ENCODE measurements at places on chromosomes 1 and 21. TPM values are rescaled to one million over a fixed set of nuclear protein-coding genes. Genes with fewer than 3 reads are reported as not detected.

SPRR2F gene
- 0.76 TPM for total RNA-seq

DNA sequence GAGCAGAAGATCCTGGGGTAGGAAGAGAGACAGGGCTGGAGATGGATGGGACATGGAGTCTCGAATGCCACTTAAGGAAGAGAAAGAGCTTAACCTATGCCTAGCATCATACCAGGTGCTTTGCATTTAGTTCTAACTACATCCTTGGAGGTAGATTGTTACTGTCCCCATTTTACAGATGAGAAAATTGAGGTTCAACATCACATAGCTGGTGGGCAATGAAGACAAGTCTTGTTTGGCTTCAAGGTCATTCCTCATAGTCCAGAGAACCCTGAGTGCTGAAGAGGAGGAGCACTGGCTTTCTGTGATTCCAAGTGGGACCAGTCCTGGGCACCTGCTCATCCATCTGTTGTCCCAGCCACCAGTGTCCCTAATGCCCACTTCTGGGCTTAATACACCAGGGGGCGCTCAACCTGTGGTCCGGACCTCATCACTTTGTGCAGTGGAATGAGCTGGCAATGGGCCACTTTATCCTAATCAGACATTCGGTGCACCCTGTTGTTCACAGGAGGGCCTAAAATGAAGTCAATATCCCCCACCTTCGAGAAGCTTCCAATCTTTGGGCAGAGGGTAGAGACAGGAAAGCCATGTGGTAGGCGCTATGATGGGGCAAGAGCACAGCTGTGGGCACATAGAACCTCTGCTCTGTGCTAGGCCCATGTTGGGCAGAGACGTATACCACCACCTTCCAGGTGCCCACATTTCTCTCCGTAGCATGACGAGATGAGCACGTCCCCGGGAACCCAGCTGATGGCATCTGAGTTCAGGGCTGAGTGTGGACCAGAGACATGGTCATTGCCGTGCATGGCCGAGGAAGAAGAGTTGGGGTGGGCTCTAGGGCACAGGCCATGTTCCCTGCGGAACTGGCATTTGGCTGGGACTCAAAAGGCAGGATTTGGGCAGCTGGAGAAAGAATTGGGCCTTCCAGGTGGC is 9.2 kb downstream of the RPS6KA1 start:
- no peaks in the 10 kb centered on the region for H3K27me3 ChIP-seq
- no peak overlapping the region for H3K27ac ChIP-seq
- peaks cover 14% of the 10 kb centered on the region for H3K36me3 ChIP-seq
- DNase-seq = no peak

KANK4 gene
- not detected for total RNA-seq

RNF207 gene
- 14.4 TPM for total RNA-seq

ANKRD65 gene
- 4.7 TPM for total RNA-seq

MFSD2A gene
- 49.1 TPM for total RNA-seq

DNA sequence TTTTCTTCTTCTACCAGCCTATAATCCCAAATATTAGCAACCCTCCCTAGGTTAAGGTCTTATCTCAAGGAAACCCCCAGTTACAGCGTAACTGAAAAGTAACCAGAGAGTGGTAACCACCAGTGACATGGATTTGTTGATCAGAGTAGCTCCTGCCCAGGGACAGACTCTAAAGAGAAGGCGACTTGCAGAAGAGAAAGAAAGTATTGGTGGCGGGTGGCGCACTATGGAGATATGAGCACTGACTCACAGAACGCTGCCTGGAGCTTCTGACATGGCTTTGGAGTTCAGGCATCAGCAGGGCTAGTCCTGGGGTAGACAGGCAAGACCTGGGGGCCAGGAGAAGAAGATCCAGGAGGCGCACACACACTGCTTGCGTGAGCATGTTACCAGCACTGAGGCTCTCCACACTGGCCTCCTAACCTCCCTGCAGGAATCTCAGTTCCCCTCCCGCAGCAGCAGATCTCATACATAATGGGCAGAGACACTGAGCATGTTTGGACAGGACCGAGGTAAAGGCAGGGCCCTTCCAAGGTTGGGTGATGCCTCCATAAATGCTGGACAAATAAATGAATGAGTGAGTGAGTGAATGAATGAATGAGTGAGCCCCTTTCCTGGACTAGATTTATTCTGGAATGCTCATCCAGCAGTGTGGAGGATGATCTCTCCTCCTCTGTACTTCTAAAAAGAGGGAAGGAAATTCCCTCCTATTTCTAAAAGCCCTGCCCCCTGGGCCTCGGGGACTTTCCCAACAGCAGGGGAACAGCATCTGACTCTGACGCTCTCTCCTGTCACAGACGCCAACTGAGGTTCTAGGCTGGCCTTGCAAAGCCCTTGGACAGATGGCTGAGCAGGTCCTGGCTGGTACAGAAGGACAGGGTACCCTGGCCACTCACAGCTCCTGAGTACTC is 175.5 kb downstream of the CLIC6 start:
- DNase-seq = no peak
- H3K27me3 ChIP-seq = no peaks in the 10 kb centered on the region
- no peak overlapping the region for H3K4me3 ChIP-seq
- H3K36me3 ChIP-seq = no peaks in the 10 kb centered on the region

DOCK7 gene
- total RNA-seq = 56.5 TPM

- no peak overlapping the region for H3K27ac ChIP-seq
- no peaks in the 10 kb centered on the region for H3K36me3 ChIP-seq
- no peak for DNase-seq
Measured at GRCh38 chr1:245786948-245787347, 632.2 kb downstream of the KIF26B start.

GRCh38 chr1:87592156-87592555 is 263.5 kb downstream of the LMO4 start:
- H3K36me3 ChIP-seq = no peaks in the 10 kb centered on the region
- no peaks in the 10 kb centered on the region for H3K27me3 ChIP-seq
- no peak overlapping the region for H3K27ac ChIP-seq
- DNase-seq = no peak

RPTN gene
- total RNA-seq = 0.19 TPM

DNA sequence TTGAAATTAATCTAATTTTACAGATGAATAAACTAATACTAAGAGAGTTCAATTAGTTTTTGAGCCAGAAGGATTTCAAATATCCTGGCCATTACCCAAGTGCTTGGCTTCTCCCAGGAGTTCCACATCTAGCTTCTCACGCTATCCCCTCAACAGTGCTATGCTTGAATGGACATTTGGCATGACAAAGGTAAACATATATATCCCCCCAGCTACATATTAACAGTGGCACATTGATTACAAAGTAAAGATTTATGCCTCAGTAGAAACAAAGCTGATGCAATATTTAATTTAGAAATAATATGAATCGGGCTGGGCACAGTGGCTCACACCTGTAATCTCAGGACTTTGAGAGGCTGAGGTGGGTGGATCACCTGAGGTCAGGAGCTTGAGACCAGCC is 434.6 kb upstream of the PRMT6 start:
- no peak overlapping the region for H3K4me3 ChIP-seq
- DNase-seq = no peak
- H3K36me3 ChIP-seq = no peaks in the 10 kb centered on the region
- H3K27me3 ChIP-seq = no peaks in the 10 kb centered on the region
- no peak overlapping the region for H3K27ac ChIP-seq

GPR153 gene
- total RNA-seq = 8.2 TPM

GRCh38 chr1:199173356-199173755 is 534.5 kb downstream of the PTPRC start:
- DNase-seq = no peak
- H3K4me1 ChIP-seq = no peaks in the 10 kb centered on the region
- no peaks in the 10 kb centered on the region for H3K27me3 ChIP-seq
- no peaks in the 10 kb centered on the region for H3K36me3 ChIP-seq
- no peak overlapping the region for H3K27ac ChIP-seq

CAMK2N1 gene
- total RNA-seq = 12.8 TPM

- H3K4me3 ChIP-seq = no peak overlapping the region
- no peaks in the 10 kb centered on the region for H3K27me3 ChIP-seq
- H3K4me1 ChIP-seq = no peaks in the 10 kb centered on the region
- no peak overlapping the region for H3K27ac ChIP-seq
- DNase-seq = no peak
Measured at GRCh38 chr1:231315887-231316286, 21.8 kb downstream of the EXOC8 start.

DLGAP3 gene
- total RNA-seq = not detected

DNA sequence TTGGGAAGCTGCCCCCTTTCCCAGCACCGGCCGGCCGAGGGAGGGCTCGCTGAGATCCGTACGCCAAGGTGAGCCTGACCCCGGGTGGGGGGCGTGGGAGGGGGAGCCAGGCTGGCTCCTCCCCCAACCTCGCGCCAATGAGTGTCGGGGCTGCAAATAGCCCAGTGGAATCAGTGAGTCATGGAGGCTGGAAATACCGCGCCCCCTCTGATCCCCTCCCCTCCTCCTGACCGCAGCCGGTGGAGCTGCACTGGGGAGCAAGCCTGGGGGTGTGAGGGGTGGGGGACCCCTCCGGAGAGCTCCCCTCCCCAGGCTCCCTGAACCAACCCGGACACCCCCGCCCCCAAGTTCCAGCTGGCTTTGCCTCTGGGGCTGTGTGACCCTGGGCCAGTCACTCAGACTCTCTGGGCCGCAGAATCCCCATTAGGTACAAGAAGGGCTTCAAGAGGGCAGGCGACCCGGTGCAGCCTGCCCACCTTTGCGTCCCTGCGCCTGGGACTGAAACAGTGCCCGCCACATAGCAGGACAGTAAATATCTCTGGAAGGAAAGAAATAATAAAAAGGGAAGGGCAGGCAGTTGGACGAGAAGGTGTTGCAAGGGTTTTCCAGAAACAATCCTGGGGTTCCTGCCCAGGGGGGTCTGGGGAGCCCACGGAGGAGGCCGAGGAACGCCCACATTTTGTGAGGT is 4.5 kb downstream of the HSPB7 start:
- H3K27me3 ChIP-seq = no peaks in the 10 kb centered on the region
- H3K27ac ChIP-seq = peak overlapping the region; percentile 87
- no peaks in the 10 kb centered on the region for H3K36me3 ChIP-seq
- peak overlapping the region; percentile 36 for H3K4me3 ChIP-seq
- no peak for DNase-seq
- peaks cover 69% of the 10 kb centered on the region for H3K4me1 ChIP-seq

DDAH1 gene
- total RNA-seq = 6.1 TPM

- peak overlapping the region; percentile 84 for H3K27ac ChIP-seq
- DNase-seq = no peak
Measured at GRCh38 chr1:159946242-159947187, 1.1 kb upstream of the IGSF9 start.

DNA sequence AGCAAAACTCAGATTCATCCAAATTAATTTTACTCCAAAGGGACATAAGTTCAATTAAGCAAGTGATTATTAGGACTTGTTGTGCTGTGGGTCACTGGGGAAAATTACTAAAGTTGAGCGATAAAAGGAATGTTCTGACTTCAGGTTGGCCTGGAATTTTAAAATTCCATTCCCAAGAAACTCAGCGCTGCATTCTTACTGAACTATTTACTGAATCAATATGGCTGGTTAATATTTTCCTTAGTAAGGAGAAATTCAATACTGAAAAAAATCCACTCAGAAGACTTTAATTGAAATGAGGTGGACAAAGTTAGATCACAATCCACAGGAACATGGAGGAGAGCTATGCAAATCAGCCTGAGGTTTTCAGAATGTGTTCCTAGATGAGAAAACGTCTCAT is 578.9 kb upstream of the NR5A2 start:
- H3K27me3 ChIP-seq = no peaks in the 10 kb centered on the region
- no peak overlapping the region for H3K4me3 ChIP-seq
- DNase-seq = no peak
- H3K36me3 ChIP-seq = no peaks in the 10 kb centered on the region
